ENCODE measurements at places on chromosomes 2 and 18.

DNA sequence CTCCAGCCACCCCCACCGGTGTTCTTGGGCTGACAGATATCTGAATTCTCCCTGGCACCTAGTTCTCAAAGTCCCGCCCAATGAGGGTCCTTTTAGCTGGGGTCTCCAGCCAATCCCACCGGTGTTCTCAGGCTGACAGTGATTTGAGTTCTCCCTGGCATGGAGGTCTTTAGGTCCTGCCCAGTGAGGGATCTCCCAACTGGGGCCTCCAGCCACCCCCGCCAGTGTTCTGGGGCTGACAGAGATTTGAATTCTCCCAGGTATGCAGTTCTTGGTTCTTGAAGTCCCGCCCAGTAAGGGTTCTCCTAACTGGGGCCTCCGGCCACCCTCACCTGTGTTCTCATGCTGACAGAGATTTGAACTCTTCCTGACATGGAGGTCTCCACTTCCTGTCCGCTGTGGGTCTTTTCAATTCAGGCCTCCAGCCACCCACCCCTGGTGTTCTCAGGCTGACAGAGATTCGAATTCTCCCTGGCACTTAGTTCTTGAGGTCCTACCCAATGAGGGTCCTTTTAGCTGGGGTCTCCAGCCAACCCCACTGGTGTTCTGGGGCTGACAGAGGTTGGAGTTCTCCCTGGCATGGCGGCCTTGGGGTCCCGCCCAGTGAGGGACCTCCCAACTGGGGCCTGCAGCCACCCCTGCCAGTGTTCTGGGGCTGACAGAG is 154.6 kb downstream of the ANKRD36 start:
- DNase-seq = no peak

DNA sequence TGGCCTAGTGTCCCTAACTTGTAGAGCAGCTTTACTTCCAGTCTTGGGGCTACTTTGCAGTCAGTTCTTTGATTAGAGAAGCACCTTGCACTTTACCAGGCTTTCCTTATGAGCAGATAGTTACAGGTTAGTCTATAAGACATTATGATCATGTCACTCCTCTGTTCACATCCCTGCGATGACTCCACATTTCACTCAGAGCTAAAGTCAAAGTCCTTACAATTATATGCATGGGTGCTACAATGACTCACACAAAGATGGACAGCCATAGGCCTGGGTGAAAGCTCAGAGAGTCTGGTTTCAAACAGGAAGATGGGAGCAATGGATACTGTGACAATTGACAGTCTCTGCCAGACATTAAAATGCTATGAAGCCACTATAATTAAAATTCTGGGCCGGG is 27.1 kb upstream of the SSB start:
- DNase-seq = no peak

DNA sequence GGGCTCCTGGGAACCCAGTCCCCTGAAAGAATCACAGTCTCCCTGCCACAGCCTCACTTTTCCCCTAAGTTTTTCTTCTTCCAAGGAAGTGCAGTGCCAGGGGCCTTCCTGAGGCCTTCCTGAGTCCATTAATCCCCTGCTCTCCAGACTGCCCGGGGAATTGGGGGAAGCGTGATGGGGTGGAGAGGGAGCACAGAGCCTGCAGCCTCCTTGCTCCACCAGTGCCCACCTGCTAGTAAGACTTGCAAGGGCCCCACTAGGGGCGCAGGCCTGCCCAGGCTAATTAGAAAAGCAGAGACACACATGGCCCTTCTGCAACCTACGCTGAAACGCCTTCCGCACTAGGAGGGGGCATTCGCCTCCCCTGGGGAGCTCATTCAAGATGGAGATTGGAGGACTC is 110.6 kb downstream of the MRO start:
- no peak for DNase-seq

GRCh38 chr2:113233593-113234550 is 44.8 kb downstream of the PAX8 start:
- DNase-seq = no peak

DNA sequence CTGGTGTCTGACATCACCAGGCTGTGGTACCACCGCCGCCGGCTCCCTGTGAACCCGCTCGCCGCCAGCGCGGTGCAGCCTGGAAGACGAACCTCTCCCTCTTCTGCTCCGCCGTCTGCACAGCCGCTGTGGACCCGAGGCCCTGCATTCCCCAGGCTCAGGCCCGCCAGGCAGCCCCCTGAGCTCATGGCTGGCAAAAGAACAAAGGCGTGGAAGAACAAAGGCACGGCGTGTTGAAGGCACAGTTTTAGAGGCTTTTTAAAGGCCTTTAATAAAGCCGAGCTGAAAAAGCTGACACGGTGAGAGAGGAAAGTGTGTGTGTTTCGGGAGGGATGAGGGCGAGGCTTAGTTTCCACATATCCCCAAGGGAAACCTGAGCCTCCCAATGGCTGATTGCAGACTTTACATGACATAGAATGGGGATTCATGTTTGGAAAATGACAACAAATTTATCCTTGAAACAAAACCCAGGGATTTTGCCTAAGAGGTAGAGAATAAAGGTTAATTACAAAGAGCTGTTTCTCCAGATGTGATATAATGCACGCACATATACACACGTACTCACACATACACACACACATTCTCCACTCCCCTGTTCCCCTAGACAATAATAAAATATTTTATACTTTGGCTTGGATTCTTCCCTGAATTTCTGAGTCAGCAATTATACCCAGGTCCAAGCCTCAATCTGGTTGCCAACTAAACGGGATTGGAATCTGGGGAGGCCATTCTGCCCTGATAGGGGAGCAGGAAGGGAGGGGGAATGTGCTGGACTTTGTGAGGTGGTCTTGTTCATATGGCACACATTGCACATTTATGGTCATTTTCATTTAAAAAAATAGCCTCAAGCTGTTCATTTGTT is 39.7 kb downstream of the RFX8 start:
- DNase-seq = no peak

DNA sequence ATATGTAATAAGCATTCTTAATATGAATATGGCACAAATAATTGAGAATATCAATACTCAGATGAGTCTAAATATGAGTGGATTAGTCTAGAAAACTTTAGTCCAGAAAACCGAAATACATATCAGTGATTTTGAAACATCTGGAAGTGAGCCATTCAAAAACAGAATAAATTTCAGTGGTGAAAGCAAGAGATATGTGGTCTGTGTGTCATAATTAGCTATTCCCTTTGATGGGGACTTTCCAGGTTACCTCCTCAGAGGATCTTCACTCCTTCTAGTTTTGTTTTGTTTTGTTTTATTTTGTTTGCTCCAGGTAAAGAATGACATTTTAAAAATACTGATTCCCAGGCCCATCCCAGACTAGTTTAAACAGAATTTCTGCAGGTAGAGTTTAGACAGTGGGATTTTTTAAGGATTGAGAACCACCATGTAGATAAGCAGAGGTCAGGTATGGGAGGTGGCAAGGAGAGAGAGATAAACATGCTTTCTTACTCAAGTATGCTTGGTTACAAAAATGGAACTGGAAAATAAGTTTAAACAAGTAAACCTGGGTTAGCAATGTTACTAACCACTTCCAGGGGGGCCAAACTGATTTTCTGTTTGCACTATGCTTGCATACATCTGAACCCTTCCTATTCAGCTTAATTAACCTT is 70.7 kb downstream of the NABP1 start:
- no peak for DNase-seq

DNA sequence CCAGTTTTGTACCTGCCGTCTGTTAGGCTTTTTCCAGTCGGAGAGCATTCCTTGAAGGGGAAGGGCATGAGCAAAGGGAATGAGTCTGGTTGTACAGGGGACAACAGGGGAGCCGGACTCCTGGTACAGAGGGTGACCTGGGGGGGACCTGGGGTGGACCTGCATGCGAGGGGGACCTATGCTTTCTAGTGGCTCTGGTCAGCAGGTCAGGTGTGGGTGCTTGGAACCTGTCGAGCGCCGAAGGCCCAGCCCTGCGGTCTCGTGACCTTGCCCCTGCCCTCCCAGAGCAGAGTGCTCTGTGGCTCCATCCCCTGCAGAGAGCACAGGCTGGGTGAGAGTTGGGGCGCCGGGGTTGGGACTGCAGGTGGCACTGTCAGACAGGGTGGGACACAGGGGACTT is 96.7 kb upstream of the ASAP2 start:
- DNase-seq = no peak

DNA sequence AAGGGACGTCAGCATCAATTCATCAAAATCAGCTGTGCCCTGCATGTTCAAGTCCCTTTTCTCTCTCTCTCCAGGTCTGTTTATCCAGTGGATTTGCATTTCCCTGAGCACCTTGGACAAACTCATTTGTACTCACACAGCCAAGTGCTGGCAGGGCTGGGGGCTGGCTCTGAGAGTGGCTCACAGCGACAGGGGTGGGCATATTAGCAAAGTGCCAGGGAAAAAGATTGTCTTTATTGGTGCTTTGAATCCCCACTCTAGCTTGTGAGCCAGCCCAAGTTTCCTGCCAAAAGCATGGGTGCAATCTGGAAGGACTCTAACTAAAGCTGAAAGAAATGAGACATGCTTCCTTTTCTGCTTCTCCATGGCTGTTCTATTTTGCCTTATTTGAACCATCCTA is 56.6 kb downstream of the ACOXL start:
- no peak for DNase-seq

- DNase-seq = no peak
Observed at GRCh38 chr2:174662459-174662858, 64.9 kb upstream of the WIPF1 start.

- DNase-seq = peak; percentile 11
Observed at GRCh38 chr2:219126555-219126954, 34.1 kb downstream of the NHEJ1 start.

- DNase-seq = no peak
Observed at GRCh38 chr2:17630089-17630488, 89.6 kb downstream of the VSNL1 start.

DNA sequence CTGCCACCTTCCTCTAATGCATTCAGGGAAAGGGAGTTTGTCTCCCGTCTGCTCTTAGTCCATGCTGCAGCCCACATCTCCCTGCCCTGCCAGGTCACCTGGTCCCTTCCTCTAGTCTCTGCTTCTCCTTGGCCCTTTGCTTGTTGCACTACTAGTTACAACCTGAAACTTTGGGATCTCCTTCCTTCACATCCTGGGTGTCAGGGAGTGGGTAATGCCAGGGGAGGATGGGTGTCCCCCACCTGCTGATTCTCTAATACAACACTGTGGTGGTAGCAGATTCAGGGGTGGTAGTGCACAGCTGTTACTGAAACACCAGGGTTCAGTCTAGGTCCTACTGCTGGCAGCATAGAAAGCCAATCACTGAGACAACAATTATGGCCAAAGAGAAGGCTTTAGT is 31.2 kb upstream of the COX7A2L start:
- no peak for DNase-seq

DNA sequence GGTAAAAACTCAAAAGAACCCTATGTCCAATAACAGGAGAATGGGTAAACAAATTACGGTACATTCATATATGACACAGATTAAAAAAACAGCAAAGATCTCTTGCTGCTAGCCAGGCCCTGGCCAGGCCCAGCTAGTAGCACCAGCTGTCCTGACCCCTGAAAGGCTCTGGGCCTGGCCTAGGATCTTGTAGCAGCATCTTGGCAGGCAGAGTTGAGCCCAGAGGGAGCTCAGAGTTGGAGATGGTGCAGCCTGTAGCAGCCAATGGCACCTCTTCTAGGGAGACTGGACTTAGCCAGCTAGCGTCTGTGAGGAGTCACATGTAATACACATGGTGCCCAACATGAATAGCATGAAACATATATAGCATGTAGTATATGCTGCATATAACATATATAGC is 69.1 kb downstream of the HS6ST1 start:
- DNase-seq = no peak

DNA sequence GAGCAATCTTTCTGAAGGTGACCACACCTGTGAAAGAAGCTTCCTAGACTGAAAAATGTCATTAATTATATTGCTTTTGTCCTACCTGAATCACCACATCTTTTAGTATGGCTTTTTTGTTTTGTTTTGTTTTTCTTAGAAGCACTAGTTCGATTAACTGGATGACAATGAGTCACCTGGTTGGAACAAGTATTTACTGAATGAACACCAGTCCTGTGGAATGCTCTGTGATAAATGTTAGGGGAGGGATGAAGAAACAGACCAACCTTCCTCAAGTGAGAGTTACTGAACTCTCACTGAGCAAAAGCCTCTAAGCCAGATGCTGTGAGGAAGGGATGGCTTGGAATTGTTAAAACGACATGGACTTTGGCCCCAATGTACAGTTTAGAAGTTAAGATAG is 26.8 kb upstream of the DCC start:
- DNase-seq = no peak

Measured in NCI-H2081 (cell line).